ENCODE measurements at places on chromosomes 2 and 18.

- no peak for DNase-seq
Observed at GRCh38 chr2:216504376-216504762, 5.7 kb downstream of the RPL37A start.

DNA sequence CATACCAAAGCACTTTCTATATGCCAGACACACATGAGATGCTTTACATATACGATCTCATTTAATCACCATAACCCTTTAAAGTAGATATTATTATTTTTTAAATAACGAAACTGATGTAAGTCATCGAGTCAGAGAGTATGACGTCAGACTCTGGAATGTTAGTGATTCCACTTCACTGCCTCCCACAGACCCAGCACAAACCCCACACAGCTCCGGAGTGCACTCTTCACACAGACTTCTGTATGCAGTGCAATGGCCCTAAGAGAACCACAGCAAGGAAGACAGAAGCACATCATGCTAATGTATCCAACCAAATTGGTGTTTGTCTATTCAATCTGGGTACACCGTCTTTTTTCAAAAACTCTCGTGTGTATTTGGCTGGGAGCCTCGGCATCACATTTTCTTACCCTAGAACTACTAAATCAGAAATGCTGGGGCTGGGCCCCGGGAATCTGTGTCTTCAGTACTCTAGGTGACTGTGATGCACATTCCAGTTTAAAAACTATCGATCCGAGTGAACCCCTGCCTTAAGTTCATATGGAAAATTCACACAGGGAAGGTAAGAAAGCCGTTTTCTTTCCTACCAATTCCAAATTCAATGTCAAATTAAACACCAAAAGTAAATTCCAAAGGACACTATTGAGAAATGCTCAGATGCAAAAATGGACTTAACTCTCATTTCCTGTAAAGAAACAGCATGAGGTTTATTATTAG lies 117.7 kb upstream of the ACVR1C start:
- DNase-seq = no peak

- no peak for DNase-seq
Observed at GRCh38 chr2:85765081-85765731, 11.4 kb downstream of the ATOH8 start.

DNA sequence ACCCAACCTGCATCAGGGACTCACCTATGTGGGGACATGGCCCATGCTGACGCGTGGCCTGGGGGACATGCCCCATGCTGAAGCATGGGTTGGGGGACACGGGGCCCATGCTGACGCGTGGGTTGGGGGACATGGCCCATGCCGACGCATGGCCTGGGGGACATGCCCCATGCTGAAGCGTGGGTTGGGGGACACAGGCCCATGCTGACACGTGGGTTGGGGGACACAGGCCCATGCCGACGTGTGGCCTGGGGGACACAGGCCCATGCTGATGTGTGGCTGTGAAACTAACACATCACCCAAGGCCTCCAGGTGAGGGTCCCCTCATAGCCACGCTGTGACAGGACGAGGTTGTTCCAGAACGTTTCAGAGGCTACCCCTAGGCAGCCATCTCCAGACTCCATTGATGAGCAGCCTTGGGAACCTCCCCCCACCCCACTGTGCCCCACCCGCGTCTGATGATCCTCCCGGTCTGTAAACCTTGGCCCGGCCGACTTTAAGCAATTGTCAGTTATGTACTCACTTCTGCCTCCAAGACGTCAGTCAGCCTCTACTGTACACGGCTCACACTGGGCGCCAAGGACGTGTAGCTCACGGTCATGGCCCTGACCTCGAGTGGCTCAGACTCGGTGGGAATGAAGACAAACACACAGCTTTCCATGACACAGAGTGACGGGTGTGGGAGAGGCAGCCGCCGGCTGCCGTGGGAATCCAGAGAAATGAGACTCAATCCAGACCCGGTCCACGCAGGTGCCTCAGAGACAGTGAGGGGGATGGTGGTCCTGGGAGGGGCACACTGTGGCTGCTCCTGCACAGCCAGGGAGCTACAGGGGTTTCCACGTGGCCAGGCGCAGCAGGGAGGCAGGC lies 50.2 kb upstream of the SLC66A3 start:
- no peak for DNase-seq

DNA sequence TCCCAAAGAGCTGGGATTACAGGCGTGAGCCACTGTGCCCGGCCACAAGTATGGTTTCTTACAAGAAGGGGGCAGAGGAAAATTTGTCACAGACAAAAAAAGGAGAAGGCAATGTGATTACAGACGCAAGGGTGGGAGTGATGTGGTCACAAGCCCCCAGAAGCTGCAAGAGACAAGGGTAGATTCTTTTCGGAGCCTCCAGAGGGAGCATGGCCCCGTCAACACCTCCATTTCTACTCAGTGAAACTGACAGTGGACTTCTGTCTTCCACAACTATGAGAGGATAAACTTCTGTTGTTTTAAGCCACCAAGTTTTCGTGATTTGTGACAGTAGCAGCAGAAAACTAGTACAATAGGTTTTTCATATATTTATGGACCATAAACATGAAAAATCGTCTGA lies 2.1 kb upstream of the TCF7L1 start:
- no peak for DNase-seq

DNA sequence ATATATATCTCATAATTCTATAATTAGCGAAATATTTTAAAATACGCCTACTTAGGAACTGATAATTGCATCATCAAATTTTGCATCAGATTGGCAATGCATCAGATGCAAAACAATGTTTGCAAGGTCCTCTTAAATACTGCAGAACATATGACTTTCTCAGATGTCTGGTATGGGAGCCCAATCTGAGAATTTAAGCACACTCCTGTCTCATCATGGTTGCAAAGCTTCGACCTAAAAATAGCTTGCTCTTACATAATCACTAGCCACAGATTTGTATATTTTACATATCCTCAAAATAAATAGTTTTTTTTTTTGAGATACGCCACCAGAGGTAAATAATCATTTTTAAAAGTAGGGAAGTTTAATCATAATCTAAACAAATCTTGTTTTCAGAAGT lies 123.2 kb downstream of the CABYR start:
- DNase-seq = no peak

DNA sequence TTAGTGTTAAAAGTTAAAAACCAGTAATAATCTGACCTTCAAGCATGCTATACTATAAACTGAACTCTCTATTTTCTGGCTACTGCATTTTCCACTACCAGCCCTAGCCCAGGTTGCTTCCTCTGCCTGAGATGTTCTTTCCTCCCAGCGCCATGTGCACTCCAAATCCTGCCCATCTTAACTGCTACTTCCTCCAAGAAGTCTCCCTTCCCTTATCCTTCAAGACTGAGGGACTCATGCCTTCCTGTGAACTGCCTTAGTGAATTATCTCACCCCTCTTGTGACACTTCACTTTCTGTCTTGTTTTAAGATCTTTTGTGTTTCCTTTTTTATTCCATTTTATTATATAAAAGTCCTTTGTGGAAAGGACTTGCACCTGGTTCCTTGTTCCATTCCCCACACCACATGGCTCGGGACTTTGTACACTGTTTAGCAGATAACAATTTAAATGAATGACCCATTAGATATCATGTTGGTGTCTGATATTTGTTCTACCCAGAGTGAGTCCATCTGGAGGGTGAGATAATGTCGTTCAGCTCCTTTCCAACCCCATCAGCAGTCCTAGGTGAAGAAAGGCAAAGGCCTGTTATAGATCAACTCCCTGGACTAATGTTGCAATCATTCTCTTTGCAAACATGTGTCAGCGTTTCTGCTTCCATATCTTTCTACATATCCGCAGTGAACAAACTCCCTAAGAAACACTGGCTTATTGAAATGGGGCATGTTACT lies 20.9 kb upstream of the AGFG1 start:
- no peak for DNase-seq

GRCh38 chr2:20584399-20585358 lies 66.2 kb downstream of the HS1BP3 start:
- no peak for DNase-seq

DNA sequence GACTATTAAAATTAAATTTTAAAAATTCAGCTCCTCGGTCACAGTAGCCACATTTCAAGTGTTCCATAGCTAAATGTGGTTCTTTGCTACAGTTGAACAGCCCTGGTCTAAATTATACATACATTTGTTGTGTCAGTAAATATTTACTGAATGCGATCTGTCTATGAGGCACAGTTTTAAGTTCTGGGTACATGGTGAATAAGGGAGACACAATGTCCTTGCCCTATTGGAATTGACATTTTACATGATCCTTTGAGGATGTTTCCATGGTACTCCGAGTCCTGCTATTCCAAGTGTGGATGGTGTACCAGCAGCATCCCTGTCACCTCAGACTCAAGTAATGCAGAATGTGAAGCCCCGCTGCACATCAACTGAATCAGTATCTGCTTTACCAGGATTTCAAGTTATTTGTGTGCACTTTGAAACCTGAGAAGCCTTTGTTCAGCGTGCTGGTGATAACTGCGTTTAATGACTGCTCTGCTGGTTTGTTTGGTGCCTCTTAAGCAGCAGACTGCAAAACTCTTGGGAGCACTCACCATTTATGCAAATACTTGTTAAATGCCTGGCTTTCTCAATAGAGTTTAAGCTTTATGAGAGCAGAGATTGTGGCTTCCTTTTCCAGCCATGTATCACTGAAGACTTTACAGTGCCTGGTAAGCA lies 1.5 kb downstream of the GALNT1 start:
- DNase-seq = peak; percentile 19

DNA sequence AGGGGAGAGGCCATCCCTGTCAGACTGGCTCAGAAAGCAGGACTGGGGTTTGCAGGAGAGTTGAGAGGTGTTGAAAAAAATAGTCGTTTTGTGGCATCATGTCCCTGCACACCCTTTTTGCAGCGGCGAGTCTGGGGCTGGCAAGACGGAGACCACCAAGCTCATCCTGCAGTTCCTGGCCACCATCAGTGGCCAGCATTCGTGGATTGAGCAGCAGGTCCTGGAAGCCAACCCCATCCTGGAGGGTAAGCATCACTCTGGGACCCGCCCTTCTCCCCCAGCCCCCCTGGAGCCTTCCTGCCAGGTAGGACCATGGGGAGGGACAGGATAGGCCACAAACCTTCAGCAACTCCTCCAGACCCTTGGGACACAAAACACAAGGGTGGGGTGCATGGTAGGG lies 34.2 kb downstream of the MYO7B start:
- no peak for DNase-seq

DNA sequence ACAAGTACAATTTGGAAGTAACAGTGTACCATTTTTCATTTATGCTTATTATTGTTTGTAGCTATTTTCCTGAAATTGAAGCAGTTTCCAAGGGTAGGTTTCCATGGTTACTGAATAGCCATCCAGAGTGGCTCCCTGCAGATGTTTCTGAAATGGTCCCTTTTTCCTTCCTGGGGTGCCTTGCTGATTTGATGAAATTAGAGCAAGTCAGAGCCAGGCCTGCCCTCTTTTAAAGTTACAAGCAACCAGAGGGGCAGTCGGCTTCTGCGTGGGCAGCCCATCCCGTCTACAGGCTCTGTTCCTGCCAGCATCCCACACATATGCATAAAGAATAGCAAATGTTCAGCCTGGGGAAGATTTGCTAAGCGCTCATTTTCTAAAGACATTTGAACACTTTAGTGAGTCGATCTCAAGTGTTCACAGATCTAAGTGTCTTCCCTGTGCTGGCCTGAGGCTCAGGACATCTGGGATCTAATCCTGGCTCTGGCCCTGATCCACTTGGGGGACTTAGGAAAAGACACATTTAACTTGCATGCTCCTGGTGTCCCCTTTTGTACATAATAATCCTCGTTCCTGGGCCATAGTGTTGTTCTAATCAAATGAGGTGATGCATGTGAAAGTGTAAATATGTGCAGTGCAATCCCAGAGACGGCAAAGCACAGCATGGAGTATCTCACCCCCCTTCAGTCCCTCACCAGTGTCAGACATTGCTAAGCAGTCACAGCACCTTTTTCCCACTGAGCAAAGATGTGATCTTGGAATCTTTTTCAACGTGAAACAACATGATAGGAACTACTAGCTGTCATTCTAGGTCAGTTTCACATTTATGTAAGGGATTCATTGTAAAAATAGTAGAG lies 92.2 kb downstream of the STPG4 start:
- no peak for DNase-seq

DNA sequence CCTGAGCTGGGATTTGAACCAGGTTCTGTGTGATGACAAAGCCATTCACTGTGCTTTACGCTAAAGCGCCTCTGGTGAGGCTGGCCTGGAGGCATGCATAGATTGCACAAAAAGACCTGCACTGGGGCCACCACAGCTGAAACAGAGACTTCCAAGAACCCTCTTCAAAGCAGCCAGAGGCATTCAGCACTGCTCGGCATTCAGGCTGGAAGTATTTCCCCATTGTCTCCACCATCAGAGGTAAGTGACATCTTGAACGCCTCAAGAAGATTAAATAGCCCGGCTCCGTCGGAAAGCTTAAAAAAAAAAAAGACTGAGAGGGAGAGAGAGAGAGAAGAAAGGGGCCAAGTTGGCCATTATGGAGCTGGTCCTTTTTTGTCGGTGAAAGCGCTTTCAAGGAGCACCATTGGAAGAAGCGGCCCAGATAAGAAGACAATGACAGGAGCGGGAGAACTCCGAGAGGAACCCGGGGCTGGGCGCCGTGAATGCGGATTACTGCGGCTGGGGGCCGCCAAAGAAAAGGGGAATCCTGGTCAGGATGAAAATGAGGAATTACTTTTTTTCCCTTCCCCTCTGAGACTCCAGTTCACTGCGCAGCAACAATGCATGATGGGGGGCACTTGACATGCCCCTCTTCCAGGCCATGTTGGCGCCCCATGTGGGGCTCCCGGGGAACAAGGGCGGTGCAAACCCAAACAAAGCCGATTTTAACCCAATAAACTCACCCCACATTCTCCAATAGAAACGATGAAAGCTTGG lies 228.3 kb downstream of the MYCN start:
- DNase-seq = no peak

DNA sequence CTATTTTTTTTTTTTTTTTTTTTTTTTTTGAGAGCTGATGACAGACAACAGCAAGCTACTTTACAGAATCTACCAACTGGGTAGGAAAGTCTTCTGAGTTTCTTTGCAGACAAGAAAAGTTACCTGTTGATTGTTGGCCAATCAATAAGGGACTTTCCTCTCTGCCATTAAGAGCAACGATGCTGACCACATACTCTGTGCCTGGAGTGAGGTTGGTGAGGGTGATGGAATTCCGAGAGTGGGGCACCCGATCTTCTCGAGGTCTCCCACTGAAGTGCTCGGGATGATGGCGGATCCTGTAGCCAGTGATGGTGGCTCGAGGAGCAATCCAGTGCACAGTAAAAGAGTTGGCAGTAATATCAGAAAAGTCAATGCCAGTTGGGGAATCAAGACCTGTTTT lies 49.3 kb downstream of the FN1 start:
- DNase-seq = no peak

GRCh38 chr2:219076253-219076652 lies 15.5 kb upstream of the IHH start:
- no peak for DNase-seq

- DNase-seq = peak; percentile 50
Observed at GRCh38 chr18:26453386-26453901, 94.9 kb downstream of the KCTD1 start.

GRCh38 chr2:66698576-66699239 lies 263.8 kb downstream of the MEIS1 start:
- DNase-seq = no peak

DNA sequence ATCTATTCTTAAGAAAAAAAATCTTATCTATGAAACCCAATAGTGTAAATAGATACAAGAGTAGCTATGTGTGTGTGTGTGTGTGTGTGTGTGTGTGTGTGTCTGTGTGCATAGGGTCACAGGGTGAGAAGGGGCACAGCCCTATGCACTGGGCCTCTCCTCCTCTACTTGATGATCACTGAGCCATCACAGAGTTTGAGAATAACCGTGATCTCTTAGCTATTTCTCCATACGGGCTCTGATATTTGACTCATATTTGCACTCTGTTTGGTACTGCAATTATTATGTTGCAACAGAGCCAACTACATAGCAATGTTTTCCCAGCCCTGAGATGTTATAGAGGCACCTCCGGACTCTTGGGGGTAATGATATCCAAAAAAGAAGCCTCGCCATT lies 28.8 kb upstream of the SLC40A1 start:
- DNase-seq = no peak

Measured in NCI-H1930 (cell line).